ENCODE measurements at places on chromosomes 4 and X.
A peak's percentile ranks its signal among the peaks of the same experiment; 100 is the strongest.

GRCh38 chr4:53018471-53018870 lies 156.4 kb downstream of the RASL11B start:
- no peak for DNase-seq

- DNase-seq = no peak
These were observed 136.0 kb upstream of the STX18 start for GRCh38 chr4:4677556-4678522.

GRCh38 chrX:104318330-104319009 lies 63.7 kb upstream of the ESX1 start:
- no peak for DNase-seq

DNA sequence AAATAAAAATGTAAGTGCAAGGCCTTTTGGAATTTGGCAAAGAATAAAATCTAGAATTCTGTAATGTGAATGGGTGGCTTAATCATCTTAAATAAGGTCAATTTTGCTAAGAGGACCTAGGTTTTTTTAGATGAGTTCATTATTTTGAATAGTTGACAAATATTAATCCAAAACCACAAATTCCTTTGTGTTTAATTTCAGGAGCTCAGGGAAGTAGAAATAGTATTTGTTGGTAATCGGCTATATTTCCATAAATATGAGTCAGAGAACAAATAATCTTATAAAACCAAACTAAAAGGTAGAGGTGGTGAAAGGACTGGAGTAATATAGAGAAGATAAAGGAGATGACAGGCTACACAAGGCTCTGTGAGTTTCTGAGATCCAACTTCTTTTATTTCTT lies 190.4 kb upstream of the TLL1 start:
- DNase-seq = no peak

DNA sequence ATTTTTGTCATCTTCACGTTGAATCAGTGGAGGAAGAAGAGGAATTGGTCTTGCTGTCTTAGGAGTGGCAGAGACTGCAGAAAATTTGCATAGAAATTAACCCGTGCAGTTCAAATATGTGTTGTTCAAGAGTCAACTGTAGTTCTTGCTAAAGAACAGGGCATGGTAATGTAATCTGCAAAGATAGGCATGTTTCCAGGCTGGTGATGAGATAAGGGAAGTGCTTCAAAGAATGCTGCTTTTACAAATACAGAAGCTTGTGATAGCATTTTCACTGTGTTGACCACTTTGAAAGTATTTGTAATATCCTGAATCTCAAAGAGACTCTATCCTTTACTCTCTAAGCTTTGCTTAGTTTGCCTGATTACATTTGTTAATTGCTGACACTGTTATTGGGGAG lies 60.1 kb downstream of the PRRG1 start:
- DNase-seq = no peak

DNA sequence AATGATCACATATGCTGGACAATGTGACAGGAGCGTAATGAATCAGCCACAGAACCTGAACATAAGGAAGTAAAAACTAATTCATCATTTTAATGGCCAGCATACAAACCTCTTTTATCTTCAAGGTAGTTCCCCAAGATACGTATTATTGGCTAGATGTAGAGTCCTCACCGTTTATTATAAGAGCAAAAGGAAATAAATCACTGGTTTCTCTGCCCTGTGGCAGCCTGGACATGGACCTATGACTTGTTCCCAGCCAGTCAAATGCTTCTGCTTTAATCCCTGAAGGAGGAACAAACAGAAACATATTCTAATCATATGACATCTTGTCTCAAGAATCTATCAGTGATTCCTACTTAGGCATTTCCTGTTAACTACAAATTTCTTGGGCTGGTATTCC lies 86.8 kb upstream of the FAM241A start:
- no peak for DNase-seq

- no peak for DNase-seq
These were observed 102.0 kb downstream of the ARSF start for GRCh38 chrX:3143043-3143799.

- peak; percentile 48 for DNase-seq
These were observed 325.5 kb downstream of the BCOR start for GRCh38 chrX:39772057-39772832.

DNA sequence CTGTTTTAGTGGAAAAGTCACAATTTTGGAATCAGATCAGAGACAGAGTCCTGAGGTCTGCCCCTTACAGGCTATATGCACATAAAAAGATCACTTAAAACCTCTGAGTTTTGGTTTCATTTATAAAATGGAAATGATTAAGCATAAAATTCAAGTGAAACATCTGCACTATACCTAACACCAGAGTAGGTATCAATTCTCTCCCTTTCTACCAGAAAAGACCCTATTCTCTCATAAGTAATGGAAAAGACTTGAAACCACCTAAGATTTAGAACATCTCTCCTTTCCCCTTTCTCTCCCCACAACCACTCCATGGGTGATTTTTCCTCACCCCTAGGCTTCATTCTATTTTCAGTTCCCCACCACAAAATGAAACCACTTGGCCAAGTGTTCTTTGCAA lies 907 bp downstream of the LHFPL1 start:
- peak; percentile 5 for DNase-seq

All from hematopoietic multipotent progenitor cell (in vitro differentiated cells).